Activated naive CD4-positive, alpha-beta T cell treated with anti-CD3 and anti-CD28 coated beads for 36 hours (primary cell): ENCODE measurements at places on chromosomes 5 and 9. TPM values are rescaled to one million over a fixed set of nuclear protein-coding genes. Genes with fewer than 3 reads are reported as not detected.
A peak's percentile ranks its signal among the peaks of the same experiment; 100 is the strongest.

DBH gene
- total RNA-seq: not detected

- no peak for DNase-seq
- peaks cover 10% of the 10 kb centered on the region for H3K36me3 ChIP-seq
- peaks cover 14% of the 10 kb centered on the region for H3K4me1 ChIP-seq
Measured at GRCh38 chr9:125663127-125663526, 43.9 kb downstream of the MAPKAP1 start.

ANKRD31 gene
- total RNA-seq: 0.35 TPM

TMEM252 gene
- total RNA-seq: not detected

GRCh38 chr5:140000332-140000731 is 42.8 kb downstream of the NRG2 start:
- DNase-seq: no peak
- no peak overlapping the region for H3K4me3 ChIP-seq
- no peaks in the 10 kb centered on the region for H3K4me1 ChIP-seq
- H3K27ac ChIP-seq: no peak overlapping the region

- H3K4me1 ChIP-seq: no peaks in the 10 kb centered on the region
- DNase-seq: no peak
- H3K36me3 ChIP-seq: no peaks in the 10 kb centered on the region
- H3K4me3 ChIP-seq: no peak overlapping the region
Measured at GRCh38 chr9:138043061-138043410, 165.5 kb downstream of the CACNA1B start.

TMCO6 gene
- total RNA-seq: 29.0 TPM

DNA sequence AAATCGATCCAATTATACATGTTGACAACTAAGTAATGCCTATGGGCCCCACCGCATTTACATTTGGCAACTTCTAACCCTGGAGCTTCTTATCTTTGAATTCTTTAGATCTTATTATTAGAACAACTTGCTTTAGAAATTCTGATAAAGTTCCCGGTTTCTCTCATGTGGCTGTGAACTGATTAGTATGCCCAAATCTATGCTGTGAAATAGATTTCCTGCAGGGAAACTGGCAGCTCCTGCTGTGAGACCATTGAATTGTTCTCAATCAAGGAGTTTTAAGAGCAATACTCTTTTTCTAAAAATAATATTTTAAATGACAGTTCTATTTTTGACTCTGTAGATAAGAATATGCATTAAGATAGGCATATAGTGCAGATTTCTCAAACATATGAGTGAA is 177.5 kb downstream of the GABRB2 start:
- H3K27ac ChIP-seq: no peak overlapping the region
- H3K36me3 ChIP-seq: no peaks in the 10 kb centered on the region
- H3K27me3 ChIP-seq: no peaks in the 10 kb centered on the region
- H3K4me1 ChIP-seq: no peaks in the 10 kb centered on the region

GRCh38 chr5:17217493-17218352 is at the start of gene BASP1:
Gene BASP1 (plus strand): TSS chr5:17217631. CDS start chr5:17275217, 57,586 bp downstream.
- DNase-seq: peak; percentile 48
- no peak within 1 kb of the TSS for H3K27ac ChIP-seq
- peaks cover 14% of the 10 kb centered on the region for H3K4me1 ChIP-seq
- H3K4me3 ChIP-seq: peak within 1 kb of the TSS; percentile 47
- H3K27me3 ChIP-seq: peaks cover 45% of the 10 kb centered on the region
- H3K36me3 ChIP-seq: peaks cover 2% of the 10 kb centered on the region

GRCh38 chr9:16610538-16610937 is 259.9 kb downstream of the BNC2 start:
- H3K36me3 ChIP-seq: no peaks in the 10 kb centered on the region
- H3K27ac ChIP-seq: no peak overlapping the region
- H3K4me3 ChIP-seq: no peak overlapping the region
- no peak for DNase-seq

DNA sequence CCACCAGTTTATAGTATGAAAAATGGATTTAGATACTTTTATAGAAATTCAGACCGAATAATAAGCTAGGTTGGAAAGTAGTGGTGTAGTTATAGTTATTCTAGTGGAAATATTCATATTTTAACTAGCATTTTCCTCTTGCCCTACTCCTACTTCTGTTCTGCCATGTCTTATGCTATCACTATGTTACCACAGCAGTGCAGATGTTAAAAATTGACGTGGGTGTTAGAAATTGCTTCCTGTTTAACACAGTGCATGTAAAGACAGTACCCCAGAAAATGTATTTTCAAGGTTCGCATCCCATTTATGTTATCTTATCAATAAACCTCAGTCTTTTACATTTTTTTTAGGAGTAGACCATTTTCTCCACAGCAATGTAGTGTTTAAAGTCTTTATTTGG is 774.2 kb upstream of the CDH10 start:
- H3K36me3 ChIP-seq: no peaks in the 10 kb centered on the region
- no peaks in the 10 kb centered on the region for H3K27me3 ChIP-seq
- no peaks in the 10 kb centered on the region for H3K4me1 ChIP-seq

PDE6A gene
- not detected for total RNA-seq

ST8SIA4 gene
- total RNA-seq: 16.2 TPM

DNA sequence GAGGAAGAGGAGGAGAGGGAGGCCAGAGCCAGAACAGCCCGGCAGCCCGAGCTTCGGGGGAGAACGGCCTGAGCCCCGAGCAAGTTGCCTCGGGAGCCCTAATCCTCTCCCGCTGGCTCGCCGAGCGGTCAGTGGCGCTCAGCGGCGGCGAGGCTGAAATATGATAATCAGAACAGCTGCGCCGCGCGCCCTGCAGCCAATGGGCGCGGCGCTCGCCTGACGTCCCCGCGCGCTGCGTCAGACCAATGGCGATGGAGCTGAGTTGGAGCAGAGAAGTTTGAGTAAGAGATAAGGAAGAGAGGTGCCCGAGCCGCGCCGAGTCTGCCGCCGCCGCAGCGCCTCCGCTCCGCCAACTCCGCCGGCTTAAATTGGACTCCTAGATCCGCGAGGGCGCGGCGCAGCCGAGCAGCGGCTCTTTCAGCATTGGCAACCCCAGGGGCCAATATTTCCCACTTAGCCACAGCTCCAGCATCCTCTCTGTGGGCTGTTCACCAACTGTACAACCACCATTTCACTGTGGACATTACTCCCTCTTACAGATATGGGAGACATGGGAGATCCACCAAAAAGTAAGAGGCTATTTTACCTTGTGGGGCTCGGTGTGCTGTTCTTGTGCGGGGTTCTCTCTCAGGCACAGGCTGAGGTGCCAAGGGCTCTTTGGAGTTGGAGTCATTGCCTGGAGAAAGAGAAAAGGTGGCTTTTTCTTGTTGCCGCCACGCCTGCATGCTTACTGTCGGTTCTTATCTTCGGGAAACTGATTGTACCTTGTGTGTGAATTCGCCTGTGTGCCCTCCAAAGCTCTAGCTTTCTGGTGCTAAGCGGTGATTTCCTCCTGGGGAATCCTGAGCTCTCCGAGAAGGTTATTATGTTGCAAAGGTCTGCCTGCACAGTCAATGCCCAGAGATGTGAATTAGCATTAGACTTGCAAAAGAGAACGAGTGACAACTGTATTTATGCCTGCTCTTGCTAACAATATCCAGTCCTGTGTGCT is at the start of gene ISL1:
ISL1 (plus strand) TSS at position 318 of the 991 bp plus-strand sequence; CDS start at position 542, 224 bp downstream.
- H3K4me1 ChIP-seq: peaks cover 14% of the 10 kb centered on the region
- DNase-seq: no peak
- peak within 1 kb of the TSS; percentile 19 for H3K4me3 ChIP-seq
- H3K36me3 ChIP-seq: no peaks in the 10 kb centered on the region

DNA sequence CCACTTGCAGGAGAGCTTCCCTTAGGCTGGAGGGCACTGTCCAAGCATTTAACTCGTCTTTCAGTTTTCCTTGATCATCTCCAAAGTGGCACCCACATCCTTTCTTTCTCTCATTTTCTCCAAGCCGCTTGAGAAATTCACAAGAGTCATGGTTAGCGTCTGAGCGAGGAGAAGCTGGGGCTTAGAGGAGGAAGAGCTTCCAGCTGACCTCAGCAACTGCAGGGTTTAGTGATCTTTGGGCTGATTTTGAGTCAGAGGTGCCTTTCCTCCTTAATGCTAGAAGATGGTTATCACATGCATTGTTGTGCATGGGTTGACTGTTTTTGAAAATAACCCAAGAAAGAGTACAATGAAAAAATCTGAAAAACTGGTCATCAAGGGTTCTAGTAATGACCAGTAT is 134.7 kb downstream of the GADD45G start:
- no peak overlapping the region for H3K27ac ChIP-seq
- no peaks in the 10 kb centered on the region for H3K27me3 ChIP-seq
- no peak overlapping the region for H3K4me3 ChIP-seq
- no peak for DNase-seq
- H3K36me3 ChIP-seq: no peaks in the 10 kb centered on the region

DNA sequence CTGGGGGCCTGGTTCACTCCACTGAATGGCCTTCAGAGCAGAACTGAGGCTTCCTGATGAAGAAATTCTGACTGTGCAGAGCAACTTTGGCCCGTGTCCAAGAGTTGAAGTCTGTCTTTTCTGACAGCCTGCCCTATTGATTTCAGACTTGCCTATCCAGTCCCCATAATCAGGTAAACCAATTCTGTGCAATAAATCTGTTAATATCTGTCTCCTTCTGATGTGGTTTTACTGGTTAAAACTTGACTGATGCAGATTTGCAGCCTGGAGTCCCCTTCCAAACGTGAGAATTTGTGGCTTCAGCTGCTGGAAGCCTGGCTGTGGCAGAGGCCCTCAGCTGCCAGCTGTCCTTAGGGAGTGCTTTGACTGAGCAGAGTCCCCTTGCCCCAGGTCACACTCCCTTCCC is 283.9 kb upstream of the ANKRD55 start:
- H3K36me3 ChIP-seq: no peaks in the 10 kb centered on the region
- H3K4me1 ChIP-seq: peaks cover 16% of the 10 kb centered on the region
- no peak overlapping the region for H3K4me3 ChIP-seq
- peak; percentile 17 for DNase-seq
- H3K27me3 ChIP-seq: no peaks in the 10 kb centered on the region
- no peak overlapping the region for H3K27ac ChIP-seq

DNA sequence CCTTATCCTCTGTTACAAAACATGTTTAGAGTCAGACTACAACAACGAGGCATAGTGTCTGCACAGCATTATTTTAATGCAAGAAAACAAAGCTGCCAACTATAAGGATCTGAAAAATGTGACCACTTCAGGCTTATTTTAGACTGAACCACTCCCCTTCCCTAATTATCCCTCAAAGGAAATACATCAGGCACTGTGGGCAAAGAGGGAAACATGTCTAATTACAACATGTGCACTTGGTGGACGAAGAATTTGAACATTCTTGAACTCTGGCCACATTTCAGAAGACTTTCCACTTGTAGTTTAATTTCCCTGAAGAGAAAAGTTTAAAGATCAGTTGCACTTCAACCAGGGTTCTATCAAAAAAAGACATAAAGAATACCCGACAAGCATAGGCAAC is 3.8 kb downstream of the MTMR12 start:
- no peak overlapping the region for H3K27ac ChIP-seq
- no peak for DNase-seq

- H3K36me3 ChIP-seq: no peaks in the 10 kb centered on the region
- no peak overlapping the region for H3K27ac ChIP-seq
- no peaks in the 10 kb centered on the region for H3K27me3 ChIP-seq
- H3K4me1 ChIP-seq: no peaks in the 10 kb centered on the region
- no peak overlapping the region for H3K4me3 ChIP-seq
Measured at GRCh38 chr9:82454509-82455190, 466.1 kb downstream of the SPATA31D1 start.

TRUB2 gene
- 29.4 TPM for total RNA-seq
